ENCODE measurements at places on chromosomes 2 and 18.

DNA sequence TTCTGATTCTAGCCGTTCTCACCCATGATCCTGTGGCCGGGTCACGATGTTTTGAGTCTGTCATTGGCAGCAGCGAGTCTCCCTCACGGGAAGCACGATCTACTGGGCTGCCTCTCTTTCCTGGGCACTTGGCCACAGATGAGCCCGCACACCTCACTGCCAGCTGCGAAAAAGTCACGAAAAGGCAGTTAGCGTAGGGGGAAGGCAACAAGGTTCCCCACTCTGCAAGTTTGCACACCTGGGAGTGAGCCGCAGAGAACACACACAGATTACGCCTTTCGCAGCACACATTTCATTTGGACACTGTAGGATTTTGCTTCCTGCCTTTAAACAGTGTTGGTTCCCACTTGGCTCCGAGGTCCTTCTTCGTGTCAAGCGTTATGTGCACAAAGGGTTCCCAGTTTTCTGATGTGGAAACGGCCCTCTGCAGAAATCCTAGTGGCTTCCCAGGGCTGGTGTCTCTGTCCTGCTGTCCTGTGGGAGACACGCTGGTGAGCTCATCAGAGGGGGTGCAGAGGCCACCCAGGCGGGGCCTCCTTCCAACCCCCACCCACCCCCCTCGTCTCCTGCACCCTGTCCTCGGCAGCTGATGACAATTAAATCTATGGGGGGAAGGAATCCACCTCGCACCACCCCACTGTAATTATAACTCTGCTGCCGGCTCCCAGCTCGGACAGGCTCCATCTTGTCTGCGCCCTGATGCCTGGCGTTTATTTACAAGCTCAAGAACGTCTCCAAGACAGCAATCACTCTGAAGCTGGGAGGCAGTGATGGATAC, 157.3 kb upstream of the SALL3 start:
- DNase-seq = no peak

DNA sequence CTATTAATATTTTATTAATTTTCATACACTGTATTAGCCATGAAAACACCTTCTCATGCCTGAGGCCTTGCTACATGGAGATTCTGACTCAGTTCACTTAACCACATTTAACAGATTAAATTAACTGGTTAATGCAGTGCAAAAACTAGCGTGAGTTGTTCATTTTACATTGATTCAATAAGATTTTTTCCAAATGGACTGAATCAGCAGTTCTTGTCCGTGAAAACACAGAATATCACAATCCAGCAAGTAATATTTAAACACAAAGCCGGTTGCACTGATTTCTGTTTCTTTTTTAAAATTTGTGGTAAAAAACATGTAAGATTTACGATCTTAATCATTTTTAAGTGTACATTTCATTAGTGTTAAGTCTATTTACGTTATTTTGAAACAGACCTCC, 118.2 kb upstream of the THUMPD2 start:
- no peak for DNase-seq

DNA sequence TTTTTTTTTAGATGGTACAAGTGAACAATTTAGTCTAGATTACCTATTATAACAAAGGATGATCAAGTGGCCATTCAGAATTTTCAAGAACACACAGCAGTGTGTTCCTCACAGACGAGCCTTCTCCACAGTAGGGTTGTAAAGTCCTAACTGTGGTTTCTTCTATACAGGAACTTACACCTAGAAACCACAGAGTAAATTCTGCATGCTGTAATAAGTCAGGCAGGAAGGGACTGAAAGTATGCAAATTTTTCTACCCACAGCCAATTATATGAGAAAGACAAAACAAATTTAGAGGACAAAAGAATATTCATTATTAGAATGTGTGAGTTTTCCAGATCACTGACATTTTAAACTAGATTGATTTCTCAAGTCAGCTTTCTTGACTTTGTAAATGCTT, 99.5 kb downstream of the RBMS1 start:
- no peak for DNase-seq

DNA sequence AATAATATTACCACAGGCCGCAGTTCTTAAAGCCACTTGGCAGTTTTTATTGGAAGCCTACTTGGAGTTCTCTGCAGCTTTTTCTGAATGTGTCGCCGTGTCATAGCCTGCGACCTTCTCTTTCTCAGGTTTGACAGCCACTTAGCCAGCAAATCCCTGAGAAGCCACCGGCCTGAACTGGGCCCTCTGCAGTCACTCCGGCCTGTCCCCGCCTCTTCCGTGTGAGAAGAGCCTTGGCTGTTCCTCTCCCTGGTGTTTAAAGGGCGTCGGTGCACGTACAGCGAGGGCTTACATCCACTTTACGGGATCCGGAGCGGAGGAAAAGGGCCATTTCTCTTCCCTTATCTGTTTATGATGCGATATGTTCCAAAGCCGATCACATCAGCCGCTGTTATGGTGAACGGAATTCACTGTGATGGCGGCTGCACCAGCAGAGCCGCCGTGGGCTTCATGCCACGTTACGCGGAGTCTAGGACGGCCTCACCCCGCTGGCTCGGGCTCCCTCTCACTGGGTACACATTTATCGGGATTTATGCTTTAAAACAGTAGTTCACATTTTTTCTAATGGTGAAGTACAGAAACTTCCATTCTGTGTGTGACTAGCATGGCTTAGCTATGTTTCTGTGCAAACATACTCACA, 66.8 kb downstream of the GBX2 start:
- no peak for DNase-seq

GRCh38 chr2:4979111-4979510, 713.1 kb upstream of the SOX11 start:
- DNase-seq = no peak

DNA sequence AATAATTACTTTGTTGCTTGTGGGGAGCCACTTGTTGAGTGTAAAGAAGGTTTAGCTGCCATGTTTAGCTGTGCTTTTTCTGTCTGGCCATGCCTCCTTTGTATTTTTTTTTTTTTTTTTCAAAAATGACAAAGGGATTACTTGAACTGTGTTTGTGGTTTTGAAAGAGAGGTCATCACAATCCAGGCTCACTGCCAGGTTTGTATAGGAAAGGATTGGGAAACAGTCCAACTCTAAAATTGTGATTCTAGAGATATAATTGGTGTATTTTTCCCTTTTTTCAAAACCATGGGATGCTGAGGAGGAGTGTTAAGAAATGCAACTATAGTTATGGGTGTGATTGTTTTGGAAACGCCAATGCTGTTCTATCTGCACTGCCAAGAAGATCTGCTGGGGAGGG, 4.3 kb downstream of the ITPRIPL1 start:
- DNase-seq = no peak

GRCh38 chr2:38079116-38080052, 3.4 kb upstream of the CYP1B1 start:
- DNase-seq = no peak

- DNase-seq = no peak
Measured at GRCh38 chr2:136765256-136766072, at the start of gene THSD7B. Gene THSD7B (plus strand): TSS chr2:136765545. CDS start chr2:136882179, 116,634 bp downstream.

DNA sequence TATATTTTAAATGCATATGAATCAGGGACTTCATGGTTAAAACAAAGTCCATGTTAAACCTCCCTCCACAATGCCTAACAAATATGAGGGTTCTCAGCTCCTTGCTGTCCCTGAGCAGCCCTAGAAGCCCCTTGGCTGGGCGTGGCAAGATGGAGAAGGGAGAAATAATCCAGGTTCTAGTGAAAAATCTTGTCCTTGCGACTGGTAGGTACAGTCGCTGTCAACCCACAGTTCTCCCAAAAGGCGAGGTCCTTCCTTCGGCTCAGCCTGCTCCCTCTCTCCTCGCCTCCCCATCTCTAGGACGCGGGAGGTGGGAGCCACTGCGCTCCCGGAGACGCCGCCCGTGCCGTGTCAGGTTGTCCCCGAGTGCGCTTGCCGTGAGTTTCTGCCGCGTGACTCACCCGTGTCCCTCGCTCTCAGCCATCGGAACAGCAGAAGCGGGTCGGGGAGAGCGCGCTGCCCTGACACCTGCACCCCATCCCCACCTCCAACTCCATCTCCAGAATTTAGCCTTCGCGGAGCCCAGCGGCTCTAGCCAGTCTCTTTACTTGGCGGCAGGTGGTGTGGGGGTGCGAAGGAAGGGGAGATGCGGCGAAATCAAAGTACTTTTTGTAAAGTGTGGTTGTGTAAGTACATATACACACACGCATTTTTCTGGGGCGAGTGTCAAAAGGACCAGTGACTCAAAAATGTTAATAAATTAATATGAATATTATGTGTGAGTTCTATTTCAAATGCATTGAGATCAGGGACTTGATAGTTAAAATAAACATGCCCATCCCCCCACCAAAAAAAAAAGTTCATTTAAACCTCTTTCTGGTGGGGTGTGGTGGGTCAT, 65.1 kb upstream of the TMEM17 start:
- DNase-seq = no peak

GRCh38 chr2:102603904-102604303, 15.4 kb upstream of the SLC9A2 start:
- no peak for DNase-seq

DNA sequence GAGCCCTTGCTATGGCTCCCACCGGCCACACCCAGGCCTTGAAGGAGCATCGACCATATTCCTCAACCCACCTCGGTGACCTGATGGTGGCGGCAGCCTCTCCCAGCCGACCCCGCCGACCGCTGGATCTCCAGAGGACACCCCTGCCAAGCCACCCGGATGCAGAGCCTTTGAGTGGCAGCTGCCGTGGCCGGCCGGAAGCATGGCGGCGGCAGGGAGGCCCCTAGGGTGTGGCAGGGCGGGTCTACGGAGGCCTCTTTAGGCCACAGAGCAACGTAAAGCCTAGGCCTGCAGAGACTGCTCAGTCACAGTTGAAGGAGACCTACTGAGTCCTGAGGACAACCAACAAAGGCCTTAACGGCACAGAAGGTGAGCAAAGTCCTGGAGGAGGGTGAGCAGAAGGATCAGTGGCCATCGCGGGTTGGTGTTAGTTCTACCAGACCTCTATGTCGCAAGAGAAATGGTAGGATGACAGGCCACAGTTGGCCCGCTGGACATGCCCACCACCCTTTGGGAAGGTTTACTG, 50.4 kb upstream of the TMEM247 start:
- no peak for DNase-seq

DNA sequence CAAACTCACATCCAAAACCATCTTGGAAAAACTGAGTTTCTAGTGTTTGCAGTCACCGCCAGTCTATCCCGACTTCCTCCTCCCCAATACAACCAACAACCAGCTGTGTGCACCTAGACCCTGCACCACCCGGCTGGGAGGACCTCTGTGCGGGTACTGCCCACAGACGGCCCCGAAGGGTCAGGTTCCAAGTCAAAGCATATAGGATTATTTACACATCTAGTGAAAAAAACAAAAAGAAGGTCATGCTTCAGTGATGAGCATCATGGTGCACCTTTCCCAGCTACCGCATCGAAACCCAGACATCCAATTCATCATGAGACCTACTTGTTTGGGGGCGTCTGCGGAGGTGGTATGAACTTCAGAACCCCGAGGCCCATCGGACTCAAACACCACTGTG, 124.8 kb downstream of the ZNF516 start:
- DNase-seq = no peak

GRCh38 chr2:20626698-20627513, 24.0 kb downstream of the HS1BP3 start:
- DNase-seq = no peak

DNA sequence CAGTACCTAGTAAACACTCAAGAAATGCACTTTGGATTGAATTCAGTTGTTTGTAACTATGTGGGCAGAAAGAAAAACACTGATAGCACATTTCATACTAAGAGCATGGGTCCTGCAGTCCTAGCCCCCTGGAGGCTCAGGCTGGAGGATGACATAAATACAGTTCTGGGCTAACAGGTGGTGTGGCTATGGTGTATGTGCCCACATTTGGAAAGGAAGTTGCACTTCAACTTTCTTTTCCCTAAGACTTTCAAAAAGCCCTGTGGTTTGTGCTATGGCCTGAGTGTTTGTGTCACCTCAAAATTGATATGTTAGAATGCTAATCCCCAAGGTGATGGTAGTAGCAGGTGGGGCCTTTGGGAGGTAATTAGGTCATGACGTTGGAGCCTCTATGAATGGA, 218.2 kb downstream of the CDCA7 start:
- no peak for DNase-seq

DNA sequence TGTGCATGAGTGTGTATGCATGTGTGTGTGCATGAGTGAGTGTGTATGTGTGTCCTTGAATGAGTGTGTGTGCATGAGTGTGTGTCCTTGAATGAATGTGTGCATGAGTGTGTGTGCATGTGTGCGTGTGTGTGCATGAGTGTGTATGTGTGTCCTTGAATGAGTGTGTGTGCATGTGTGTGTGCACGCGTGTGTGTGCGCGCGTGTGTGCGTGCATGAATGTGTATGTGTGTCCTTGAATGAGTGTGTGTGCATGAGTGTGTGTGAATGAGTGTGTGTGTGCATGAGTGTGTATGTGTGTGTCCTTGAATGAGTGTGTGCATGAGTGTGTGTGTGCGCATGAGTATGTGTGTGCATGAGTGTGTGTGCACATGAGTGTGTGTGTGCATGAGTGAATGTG, 271.9 kb downstream of the RNF144A start:
- DNase-seq = no peak

DNA sequence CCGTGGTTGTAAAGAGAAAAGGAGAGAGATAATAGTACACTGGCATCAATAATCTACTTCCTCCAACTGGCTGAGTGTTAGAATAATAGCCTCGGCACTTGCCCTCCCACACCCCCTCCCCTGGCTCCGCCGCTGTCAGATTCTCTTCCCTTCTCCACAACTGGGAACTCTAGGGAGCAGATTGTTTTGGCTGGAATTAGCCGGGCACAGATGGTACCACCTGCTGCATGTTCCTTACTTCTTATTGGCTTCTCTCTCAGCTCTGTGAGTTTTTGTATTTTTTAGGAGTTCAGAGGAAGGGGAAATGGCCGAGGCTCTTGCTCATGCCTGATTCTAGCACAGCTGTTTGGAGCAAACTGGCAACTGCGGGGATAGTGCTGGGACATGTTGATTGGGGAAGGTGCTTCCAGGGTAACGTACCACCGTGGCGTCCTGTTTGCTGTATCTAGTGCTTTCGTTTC, 140.0 kb downstream of the ZEB2 start:
- no peak for DNase-seq

GRCh38 chr18:44731530-44732237, 51.0 kb downstream of the SETBP1 start:
- DNase-seq = no peak

DNA sequence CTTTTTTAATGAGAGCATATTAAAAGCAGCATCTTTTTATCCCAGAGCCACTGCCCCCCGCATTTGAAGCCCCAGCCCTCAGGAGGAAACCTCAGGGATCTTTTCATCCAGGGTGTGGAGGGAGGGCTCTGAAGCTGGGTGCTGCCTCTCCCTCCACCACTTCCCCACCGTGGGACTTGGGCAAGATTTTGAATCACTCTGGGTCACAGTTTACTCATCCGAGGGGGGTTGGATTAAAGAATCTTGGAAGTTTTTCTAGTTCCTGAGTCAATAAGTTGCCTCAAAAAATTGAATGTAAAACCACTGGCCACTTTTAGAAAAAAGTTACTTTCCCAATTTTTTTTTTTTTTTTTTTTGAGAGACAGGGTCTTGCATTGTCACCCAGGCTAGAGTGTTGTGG, 62.0 kb upstream of the ANKRD44 start:
- DNase-seq = no peak

GRCh38 chr18:60266558-60266957, 106.0 kb downstream of the MC4R start:
- DNase-seq = no peak

Data from iPS DF 19.7 (cell line).